ENCODE measurements at places on chromosomes 11 and 22. TPM values are rescaled to one million over a fixed set of nuclear protein-coding genes. Genes with fewer than 3 reads are reported as not detected.

The MYOD1 gene
- total RNA-seq = not detected

The MPZL2 gene
- 0.56 TPM for total RNA-seq

The INSC gene
- total RNA-seq = 0.46 TPM

The MMP8 gene
- total RNA-seq = 0.07 TPM

The FJX1 gene
- 52.1 TPM for total RNA-seq

The PAMR1 gene
- 74.1 TPM for total RNA-seq

The PIH1D2 gene
- total RNA-seq = 0.66 TPM

All from smooth muscle cell of the pulmonary artery (primary cell).